ENCODE measurements at places on chromosomes 13 and 19.

- peak; percentile 92 for DNase-seq
Observed at GRCh38 chr19:16566161-16566560, 6.1 kb downstream of the SLC35E1 start.

DNA sequence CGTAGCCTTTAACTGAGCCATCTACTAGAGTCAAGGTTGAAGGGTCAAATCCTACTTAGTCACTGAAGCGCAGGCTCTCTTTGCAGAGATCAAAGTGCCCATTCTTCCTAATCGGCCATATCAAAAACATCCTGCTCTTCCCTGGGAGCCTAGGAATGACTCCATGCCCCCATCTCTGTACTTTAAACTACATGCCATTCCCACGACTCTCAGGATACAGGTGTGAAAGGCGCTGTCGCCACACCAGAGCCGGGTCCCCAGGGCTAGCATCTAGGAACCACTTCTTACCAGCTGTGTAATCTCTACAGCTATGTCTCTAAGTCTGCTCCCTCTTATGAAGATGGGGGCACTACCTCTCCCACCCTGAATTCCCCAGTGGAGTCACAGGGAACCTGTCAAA, 22.3 kb downstream of the IRS2 start:
- no peak for DNase-seq

DNA sequence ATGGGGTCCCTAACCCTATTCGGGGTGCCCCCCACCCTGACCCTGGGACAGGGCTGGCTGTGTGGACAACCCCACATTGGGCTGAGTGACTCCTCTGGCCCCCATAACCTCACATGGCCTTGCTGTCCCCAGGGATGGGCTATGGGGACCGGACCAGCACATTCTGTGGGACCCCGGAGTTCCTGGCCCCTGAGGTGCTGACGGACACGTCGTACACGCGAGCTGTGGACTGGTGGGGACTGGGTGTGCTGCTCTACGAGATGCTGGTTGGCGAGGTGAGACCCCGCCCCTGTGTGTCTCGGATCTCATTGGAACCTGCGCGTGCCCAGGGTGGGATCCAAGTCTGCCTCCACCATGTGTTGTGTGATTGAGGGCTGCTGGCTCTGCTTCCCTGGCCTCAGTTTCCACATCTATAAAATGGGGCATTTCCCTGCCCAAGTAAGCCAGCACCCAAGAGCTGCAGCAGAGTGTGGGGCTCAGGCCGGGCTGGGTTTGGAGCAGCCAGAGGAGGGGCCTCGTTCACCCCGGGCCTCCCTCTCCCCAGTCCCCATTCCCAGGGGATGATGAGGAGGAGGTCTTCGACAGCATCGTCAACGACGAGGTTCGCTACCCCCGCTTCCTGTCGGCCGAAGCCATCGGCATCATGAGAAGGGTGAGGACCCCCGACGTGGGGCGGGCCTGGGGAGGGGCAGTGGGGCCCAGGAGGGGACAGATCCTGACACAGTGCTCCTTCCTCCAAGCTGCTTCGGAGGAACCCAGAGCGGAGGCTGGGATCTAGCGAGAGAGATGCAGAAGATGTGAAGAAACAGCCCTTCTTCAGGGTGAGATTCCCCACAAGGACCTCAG, 4.9 kb downstream of the PTGER1 start:
- DNase-seq: no peak

GRCh38 chr19:39398297-39398864, 7.2 kb downstream of the MED29 start:
- DNase-seq: peak; percentile 82

- no peak for DNase-seq
Observed at GRCh38 chr13:89163096-89163495, 1491.9 kb downstream of the SLITRK5 start.

DNA sequence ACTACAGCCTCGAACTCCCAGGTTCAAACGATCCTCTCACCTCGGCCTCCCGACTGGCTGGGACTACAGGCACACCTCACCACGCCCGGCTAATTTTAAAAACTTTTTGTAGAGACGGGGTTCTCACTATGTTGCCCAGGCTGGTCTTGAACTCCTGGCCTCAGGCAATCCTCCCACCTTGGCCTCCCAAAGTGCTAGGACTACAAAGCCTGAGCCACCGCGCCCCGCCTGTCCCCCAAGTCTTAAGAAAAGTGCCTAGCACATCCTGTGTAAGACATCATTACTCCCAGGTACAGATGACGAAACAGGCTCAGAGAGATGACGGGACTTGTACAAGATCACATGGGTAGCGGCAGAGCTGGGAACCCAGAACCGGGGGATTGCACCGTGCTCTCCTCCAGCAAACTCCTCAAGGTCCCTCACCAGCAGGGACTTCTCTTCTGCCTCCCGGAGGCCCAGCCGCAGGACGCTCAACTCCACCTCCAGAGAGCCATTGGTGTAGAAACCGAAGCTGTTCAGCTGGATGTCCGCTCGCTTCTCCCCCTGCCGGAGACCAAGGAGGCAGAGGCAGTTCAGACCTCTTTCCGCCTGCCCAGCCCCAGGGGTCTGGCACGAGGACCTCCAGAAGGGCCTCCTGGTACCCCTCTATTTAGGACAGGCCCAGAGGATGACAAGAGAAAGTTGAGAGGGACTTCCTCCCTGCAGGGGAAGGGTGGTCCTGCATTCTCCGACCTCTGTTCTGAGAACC, 1.0 kb downstream of the GPR108 start:
- DNase-seq: peak; percentile 89

DNA sequence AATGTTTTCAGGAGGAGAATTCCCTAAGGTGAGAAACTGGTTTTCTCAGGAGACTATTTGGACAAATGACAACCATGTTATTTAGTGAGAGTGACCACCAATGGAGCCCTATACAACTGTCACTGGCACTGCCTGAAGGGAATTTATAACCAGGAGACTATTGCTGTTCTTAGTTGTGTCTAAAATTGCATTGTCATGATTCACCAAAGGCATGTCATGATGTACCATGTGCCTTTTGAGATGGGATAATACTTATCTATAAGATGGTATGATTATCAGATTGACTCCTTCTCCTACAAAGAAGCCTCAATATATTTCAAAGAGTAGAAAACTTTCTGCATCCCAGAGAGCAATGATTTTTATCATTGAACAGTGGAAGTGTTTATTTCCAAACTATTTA, 739.4 kb upstream of the GPC6 start:
- DNase-seq: no peak

DNA sequence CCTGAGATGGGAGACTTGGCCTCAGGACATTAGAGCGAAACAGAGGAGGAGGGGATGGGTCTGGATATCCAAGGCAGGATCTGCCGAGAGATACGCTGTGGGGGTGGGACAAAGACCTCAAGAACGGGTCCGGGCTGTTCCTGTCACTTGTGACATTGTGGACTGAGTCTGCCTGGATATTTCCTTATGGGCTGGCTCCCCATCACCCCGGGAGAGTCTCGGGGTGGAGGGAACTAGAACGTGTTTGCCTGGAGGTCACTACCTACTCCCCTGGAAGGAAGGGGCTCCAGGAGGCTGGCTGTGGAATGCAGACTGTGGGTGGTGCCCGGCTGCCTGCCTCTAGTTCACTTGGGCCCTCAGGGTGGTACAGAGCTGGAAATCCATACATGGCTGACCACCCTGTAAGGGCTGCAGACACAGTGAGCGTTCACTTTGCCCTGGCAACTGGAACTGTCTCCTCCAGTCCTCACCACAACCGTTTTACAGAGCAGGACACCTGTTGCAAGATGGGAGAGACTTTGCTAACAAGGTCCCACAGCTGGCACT, 26.4 kb downstream of the DNM2 start:
- no peak for DNase-seq

- DNase-seq: no peak
Observed at GRCh38 chr13:39385621-39386231, 217.3 kb downstream of the LHFPL6 start.

GRCh38 chr13:94712287-94712811, at the start of gene SOX21:
SOX21 (minus strand) TSS chr13:94712545; CDS start chr13:94712049, 496 bp downstream.
- no peak for DNase-seq

DNA sequence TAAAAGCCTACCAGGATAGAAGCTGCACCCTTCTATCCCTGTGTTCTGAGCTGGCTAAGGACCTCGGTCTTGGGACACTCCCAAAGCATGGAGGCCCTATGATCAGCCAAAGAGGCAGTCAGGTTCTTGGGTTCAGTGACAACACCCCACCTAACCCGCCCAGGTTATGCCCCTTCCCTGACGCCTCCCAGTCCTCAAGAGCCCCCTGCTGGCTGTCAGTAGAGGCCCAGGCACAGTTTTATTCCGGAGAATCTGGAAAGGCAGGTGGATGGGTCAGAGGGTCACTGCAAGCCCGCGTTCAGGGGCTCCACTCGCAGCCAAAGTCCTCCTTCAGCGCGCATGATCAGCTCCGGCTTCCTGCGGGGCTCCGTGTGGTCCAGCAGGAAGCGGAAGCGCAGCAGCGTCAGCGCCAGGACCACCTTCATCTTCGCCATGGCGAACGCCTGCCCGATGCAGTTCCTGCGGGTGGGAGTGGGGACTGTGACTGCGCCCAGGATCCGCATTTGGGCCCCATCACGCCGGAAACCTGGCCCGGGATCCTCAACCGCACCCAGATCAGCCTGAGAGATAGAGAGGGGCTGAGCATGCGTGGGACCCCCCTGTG, 22.3 kb downstream of the OR10H3 start:
- DNase-seq: no peak

DNA sequence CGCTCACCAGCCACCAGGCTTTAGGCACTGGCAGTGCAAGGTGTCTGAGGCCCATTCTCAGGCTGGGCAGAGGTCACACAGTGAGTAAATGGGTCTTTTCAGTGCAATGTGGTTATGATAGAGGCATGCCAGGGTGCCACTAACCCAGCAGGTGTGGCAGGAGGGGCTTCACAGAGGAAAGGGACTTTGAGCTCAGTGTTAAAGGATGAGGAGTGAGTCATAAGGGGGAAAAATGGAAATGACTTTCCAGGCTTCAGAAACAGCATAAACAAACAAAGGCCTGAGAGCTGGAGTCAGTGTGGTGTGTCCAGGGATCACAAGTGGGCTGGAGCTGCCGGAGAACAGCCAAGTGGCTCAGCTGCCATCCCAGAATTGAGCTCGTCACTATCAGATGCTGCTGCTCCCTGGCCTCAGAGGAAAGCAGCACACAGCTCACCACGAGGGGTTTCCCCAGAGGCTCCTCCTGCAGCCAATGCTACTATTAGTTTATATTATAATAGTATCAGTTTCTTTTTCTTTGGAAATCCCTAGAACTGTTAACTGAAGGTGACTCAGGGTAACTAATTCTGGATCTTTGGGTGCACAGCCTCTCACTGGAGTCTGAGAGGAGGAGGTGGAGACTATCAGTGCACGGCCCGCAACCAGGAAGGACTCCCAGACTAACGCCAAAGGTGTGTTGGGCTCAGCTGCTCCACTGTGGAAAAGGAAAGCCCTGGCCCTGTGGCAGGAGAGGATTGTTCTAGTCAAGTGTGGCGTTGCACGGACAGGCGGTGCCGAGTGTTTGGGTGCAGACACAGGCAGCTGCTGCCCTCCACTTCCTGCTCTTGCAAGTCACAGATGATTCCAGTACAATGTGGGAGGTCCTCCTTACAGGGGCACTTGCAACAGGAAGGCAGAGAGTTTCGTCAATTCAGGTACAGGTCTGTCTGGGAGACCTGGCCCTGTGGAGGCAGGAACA, 39.5 kb downstream of the DHRS12 start:
- peak; percentile 89 for DNase-seq

- DNase-seq: no peak
Observed at GRCh38 chr19:57366776-57367175, 3.4 kb downstream of the TRAPPC2B start.

DNA sequence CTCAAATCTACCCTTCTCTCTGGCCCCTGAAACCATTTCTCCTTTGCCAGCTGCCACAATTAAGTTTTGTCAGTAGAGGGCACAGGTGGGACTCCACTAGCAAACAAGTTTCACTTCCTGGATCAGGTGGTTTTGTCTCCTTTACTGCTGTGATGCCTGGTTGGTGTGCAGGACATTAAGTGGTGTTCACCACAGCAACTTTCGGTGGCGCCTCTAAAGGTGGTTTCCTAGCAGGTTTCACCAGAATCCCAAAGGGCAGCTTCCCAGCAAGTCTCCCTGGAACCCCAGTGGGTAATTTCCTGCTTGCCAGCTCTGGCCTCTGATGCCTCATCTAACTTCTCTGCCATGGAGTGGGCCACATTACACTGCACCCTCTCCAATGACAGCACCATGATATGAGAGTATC, 16.6 kb downstream of the MED4 start:
- no peak for DNase-seq

GRCh38 chr19:46988614-46989230, 30.9 kb upstream of the NPAS1 start:
- DNase-seq: no peak

- DNase-seq: no peak
Observed at GRCh38 chr13:20436505-20436904, 89.2 kb downstream of the CRYL1 start.

GRCh38 chr19:51458899-51459505, 748 bp upstream of the SIGLEC8 start:
- DNase-seq: no peak

DNA sequence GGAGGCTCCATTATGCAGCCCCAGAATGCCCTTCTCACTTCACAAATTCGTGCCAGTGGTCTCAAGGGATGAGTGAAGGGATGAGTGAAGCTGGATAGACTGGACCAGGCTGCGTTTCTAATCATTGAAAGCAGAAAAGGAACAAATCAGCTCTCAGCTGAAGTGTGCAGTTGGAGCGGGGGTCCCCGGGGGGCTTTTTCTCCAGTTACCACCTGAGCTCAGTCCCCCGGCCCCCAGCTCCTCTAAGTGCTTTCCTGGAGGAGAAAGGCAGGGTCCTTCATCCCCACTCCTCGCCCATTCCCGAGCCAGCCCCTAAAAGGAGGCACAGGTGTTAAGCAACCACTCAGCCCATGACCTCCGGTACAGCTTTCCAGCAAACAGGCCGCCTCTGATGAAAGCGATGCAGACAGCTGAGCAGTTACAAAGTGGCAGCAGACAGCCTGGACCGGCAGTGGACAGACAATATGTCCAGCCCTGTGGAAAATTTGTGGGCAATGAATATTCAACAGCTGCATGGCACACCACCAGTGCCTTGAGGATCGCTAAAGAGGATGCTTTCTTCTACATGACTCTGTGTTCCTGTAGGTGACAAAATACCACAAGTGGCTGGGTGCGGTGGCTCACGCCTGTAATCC, 110.7 kb upstream of the UBL3 start:
- DNase-seq: no peak

GRCh38 chr13:53098455-53098854, 69.8 kb downstream of the OLFM4 start:
- no peak for DNase-seq

- DNase-seq: no peak
Observed at GRCh38 chr13:91739751-91740150, 341.3 kb downstream of the GPC5 start.

DNA sequence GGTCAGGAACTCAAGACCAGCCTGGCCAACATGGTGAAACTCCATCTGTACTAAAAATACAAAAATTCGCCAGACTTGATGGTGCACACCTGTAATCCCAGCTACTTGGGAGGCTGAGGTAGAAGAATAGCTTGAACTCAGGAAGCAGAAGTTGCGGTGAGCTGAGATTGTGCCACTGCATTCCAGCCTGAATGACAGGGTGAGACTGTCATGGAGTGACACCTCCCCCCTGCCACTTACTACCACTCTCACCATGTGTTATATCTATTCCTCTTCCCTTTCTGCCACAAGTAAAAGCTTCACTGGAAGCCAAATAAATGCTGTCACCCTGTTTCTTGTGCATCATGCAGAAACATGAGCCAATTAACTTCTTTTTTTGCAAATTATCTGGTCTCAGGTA, 10.6 kb upstream of the CEACAM4 start:
- DNase-seq: no peak

Data from activated effector memory CD4-positive, alpha-beta T cell treated with anti-CD3 and anti-CD28 coated beads, Interleukin-2, amount 50 U/mL, for 16 hours (primary cell).